ENCODE measurements at places on chromosomes 3 and 15. TPM values are rescaled to one million over a fixed set of nuclear protein-coding genes. Genes with fewer than 3 reads are reported as not detected.
A peak's percentile ranks its signal among the peaks of the same experiment; 100 is the strongest.

GRCh38 chr3:49674497-49674983 lies 389 bp downstream of the APEH start:
- DNase-seq = no peak

GRCh38 chr15:47721676-47722075 lies 4.4 kb downstream of the SEMA6D start:
- DNase-seq = no peak

DNA sequence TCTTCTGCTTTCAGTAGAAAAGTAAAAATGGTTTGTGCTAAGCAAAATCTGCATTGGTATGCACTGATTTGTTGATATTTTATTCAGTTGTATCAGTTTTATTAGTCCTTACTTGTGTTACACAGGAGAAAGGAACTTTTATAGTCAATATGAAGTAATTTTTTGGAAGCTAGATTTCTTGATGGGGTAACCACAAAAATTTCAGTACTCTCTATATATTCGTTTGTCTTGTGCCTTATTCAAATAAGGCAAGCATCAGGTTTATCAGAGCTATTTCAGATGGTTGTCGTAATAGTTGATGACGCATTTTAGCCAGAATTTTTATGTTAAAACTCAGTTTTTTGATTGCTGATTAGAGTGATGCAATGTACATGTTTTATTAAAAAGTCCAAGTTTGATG lies 50.7 kb upstream of the NIPA1 start:
- peak; percentile 19 for DNase-seq

DNA sequence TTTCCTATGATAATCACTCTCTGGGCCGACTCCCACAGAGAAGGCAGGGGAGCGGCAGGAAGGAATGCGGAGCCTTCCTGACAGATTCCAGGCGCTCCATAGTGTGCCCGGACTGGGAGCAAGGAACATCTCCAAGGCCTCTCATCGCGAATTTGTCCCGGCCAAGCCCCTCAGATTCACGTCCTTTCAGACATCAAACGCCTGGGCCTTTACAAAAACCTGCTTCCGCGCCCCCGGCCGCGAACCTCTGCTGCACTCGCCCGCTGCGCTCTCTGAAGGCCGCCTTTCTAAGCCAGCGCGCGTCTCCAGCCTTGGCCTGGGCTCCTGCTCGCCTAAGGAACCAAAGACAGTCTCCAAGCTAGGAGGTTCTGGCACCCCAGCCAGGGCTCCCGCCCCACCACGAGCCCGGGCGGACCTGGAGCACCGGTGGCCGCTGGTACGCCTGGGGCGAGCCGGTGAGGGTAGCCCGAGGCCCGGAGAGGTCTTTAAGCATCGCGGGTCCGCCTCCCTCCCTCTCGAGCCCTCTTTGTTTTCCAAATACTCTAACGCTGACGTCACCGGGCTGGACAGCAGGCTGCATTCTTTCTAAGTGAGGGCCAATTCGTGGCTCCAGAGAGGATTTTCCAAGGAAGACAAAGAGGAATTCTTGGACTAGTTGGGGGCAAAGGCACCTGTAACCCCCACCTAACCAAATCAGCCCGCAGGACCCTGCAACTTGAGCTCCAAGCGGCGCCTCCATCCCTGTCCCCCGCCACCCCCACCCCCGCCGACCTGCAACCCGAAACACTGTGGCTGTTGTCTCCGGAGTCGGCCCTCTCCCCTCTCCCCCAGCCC lies 759 bp downstream of the AMOTL2 start:
- peak; percentile 85 for DNase-seq

DNA sequence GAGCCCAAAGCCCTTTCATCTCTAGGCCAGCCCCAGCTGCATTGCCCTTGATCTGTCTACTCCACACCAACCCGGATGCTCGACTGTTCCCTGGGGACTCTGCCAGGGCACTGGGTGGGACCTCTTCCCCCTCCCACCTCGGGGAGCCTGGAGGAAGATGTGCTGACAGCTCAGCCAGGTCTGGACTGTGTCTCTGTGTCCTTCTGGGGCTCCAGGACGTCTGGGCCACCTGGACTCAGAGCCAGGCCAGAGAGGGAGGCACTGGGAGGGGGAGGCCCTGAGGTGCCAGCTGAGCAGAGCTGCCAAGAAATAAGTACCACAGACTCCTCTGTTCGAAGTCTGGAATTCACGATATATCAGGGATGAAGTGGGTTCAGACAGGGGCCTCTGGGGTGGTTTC lies 5.8 kb upstream of the HCN4 start:
- no peak for DNase-seq

DNA sequence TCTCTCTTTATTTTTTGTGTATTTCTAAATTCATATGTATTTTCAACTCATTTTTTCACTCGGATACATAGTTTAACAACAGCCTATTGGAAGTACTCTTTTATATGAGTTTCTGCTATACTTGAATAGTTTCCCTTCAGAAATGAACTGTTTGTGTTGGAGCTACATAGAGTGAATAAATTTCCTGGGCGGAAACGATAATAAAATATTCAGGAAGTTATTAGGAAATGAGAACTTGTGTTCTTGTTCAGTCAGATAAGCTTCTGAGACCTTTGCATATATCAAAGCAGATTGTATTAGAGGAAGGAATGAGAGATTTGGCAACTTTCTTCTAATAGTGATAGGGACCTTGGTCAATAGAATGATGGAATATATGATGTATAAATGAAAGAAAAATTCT lies 27.3 kb downstream of the NEO1 start:
- no peak for DNase-seq

DNA sequence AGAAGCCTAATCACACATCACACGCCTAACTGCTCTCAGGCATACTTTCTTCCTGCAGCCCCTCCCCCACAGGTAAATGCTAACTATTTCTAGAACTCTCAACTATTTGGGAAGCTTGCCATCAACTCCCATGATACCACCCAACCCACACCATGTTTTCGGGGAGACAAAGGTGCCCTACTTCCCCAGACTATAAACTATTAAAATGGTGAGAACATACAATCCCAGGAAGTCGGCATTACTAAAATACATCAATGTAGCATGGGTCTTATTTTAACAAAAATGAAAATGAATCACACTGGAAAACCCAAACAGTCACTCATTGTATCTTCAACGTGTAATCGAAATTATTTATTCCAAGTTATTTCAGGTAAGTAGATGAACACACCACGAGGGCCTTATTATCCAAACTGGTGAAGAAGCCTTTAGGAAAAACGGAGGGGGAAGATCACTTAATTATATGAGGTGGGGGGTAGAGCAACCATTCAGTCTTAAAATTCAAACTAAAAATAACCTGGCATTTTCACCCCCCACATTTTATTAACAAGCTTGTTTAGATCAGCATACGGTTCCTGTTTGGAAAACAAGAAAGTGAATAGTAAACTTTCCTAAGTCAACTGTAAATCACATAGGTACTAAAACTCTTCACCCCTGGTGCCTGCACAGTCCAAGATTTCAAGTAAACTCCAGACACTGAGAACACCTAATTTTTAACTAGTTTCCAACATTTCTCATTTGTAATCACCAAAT lies 1.9 kb downstream of the TBL1XR1 start:
- DNase-seq = peak; percentile 9

GRCh38 chr3:196219194-196219969 lies 3.0 kb downstream of the SLC51A start:
- peak; percentile 86 for DNase-seq

DNA sequence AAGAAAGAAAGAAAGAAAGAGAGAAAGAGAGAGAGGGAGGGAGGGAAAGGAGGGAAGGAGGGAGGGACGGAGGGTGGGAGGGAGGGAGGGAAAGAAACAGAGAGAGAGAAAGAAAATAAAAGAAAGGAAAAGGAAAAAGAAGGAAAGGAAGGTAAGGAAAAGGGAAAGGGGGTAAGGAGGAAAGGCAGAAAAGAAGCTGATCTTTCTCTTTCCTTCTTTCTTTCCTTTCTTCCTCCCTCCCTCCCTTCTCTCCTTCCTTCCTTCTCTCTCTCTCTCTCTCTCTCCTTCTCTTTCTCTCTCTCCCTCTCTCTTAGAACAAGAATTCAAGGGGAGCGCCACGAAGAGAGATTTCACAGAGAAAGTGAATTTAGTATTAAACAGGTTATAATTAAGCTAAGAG lies 25.8 kb upstream of the TMCC1 start:
- no peak for DNase-seq

DNA sequence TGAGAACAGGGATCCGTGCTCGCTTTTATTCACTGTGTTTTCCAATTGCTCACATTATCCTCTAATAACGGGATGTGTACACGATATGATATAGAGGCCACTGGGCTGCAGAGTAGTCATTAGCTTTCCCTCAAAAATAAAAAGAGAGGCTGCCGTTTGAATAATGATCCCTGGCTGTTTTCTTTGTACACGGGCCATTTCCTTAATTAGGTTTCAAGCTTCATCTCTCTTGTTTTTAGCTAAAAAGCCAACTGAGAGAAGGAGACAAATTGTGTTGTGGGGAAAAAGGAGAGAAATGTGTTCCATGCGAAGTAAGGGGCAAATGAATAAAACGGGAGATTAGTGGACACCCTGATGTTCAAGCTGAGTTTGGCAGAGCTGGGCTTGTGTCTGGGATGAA lies 174.2 kb downstream of the CACNA2D3 start:
- DNase-seq = no peak

- DNase-seq = peak; percentile 37
Observed at GRCh38 chr15:88243895-88244787, 12.4 kb downstream of the NTRK3 start.

DNA sequence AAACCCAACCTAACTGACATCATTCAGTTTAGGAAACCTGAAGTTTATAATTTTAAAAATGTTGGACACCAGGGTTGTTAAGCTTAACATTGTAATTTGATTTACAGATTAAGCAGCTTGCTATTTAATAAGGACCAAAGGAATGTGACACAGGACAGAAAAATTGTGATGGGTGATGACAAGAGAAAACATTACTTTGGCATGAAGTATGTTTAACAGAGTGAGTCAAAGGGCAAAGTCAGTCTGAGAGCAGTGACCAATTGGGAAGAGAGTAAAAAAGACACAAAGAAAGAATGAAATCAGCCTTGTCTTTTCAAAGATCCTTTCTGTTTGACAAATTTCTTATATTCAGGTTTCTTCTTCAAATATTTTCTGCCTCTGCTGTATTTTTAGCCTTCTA lies 1301.6 kb downstream of the SI start:
- no peak for DNase-seq

DNA sequence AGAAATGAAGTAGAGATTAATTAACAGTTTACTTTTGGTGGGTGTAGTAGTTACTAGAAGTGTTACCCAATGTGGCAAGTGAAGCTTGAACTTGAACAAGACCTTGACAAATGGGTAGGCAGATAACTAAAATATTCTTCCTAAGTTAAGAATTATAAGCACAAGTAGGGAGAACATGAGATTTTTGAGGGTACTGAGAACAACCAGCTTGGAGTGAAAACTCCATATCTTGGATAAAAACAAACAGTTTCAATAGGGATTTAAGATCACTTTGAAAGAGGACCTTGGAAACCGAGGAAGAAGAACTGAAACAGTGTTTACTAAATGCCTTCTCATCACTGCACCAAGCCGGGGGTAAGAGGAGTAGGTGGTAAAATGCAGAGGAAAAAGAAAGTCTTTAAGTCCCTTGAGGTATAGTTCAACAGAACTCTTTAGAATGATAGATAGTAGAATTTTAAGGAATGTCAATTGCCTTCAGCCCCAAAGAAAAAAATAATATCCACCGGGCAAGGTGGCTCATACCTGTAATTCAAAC lies 496.7 kb downstream of the NAALADL2 start:
- DNase-seq = no peak

DNA sequence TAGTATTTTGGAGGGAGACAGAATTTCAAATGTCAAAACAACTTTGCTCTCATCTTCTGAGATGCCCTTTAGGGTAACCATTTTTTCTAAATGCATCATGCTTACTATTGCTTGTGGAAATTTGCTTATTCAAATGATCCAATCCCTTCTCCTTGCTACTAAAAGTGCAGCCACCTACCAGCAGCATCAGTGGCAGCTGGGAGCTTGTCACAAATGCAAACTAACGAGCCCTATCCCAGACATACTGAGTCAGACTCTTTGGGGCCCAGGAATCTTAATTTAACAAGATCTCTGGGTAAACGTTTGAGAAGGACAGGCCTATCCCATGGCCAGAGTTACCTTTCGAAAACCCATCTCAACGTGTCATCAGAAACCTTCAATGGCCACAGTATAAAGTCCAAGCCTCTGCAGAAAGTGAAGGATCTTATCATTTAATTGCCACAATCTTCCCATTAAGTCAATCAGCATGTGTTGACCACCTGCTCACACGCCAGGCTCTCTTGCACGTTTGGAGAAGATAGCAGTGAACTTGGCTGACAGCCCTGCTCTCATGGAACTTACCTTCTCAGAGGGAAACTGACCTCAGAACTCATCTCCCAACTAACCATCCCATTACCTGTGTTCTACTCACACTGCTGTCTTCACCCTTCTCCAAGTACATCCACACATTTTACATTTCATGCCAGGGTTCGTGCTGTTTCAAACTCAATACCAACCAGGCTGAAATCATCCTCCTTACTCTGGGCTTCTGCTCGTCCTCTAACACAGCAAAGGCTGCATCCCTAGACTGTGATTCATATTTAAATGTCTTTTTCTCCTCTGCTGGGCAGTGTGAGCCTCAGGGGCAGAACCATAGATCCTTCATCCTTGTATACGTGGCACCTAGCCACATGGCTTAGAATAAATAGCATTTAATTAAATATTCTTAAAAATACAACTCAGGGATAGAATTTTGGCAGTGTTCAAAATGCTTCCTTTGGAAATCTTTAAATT lies 24.8 kb upstream of the VGLL4 start:
- DNase-seq = no peak

DNA sequence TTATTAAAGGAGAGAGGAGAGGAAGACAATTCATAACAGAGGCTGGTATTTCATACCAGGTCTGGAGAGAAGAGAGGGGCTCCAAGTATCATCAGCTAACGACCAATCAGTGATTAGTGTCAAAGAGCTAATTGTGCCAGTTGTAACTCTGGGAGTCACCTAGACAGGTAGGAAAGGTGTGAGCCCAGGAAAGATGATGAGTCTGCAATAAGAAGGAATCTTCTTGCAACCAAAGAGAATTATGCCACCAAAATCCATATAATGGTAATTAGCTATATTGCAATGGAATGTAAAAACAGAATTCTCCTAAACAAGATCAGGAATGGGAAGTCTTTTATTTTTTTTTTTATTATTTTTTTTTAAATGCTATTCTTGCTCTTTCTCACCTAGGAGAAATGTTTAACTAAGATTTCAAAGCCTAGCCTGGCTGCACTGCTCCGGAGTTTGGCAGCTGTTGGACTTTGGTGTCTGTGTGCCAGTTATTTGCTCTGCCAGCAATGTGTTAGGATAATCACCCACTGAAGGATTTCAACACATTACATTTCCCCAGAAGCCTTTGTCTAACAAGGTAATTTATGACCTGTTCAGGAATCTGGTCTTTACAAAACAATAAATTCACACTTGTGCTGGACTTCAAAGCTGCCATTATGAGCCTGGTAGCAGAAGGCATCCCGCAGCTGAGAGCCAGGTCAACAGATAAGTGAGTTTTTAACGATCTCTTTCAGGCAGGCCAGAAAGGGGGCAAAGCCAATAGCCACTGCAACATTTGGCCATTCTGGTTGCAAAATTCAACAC lies 89.4 kb downstream of the FOXB1 start:
- peak; percentile 35 for DNase-seq

GRCh38 chr3:182914341-182914740 lies 66.0 kb downstream of the DCUN1D1 start:
- DNase-seq = no peak

Gene SERINC4
- total RNA-seq = not detected

Gene CIP2A
- total RNA-seq = 75.9 TPM

Gene BRPF1
- total RNA-seq = 18.4 TPM

Gene CCDC54
- total RNA-seq = not detected

Gene UROC1
- not detected for total RNA-seq

Gene IGSF10
- 0.31 TPM for total RNA-seq

All from A172 (cell line).